Forelimb muscle (tissue), 1 donor: ENCODE measurements at places on chromosomes 3 and 15. TPM values are rescaled to one million over a fixed set of nuclear protein-coding genes. Genes with fewer than 3 reads are reported as not detected.

DNA sequence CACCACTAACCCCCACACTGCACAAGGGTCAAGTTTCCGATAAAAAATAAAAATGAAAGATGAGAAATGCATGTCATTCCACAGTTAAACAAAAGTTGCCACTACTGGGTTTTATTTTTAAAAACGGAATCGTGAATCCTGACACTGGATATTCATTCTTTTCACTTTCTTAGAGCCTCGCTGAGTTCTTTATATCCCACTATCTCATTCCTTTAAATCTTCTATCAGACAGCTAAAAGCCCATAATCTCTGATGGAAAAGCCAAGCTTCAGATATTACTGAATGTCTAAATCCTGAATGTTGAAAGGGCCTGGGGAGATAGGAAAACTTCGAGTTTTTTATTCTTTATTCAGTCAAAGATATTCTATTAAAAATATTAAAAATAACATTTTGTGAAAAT, 11.7 kb downstream of the RIOX2 start:
- no peak for DNase-seq

The THBS1 gene
- 46.5 TPM for polyA plus RNA-seq

The DAPK2 gene
- polyA plus RNA-seq: 4.4 TPM

- no peak for DNase-seq
Measured at GRCh38 chr3:107943786-107944523, 146.9 kb downstream of the CD47 start.

DNA sequence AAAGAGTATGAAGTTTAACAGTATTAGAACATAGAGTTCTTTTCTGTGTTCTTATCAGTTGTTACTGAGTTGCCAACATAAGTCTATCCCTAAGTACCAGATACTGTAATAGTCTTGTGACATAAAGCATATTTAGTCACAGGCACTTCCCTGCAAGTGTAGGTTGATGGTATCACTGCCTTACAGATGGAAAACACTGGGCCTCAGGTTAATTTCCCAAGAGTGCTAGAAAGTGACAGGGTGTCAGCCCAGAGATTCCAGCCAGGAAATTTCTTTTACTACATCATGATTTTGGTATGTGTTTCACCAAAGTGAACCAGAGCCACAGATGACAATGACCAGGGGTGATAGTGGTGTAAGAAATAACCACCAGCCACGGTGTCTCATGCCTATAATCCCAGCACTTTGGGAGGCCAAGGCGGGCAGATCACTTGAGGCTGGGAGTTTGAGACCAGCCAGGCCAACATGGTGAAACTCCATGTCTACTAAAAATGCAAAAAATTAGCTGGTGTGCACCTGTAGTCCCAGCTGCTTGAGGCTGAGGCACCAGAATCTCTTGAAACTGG, 3.2 kb downstream of the EIF1B start:
- no peak for DNase-seq

- DNase-seq: no peak
Measured at GRCh38 chr3:45781841-45782240, 14.5 kb downstream of the SLC6A20 start.

GRCh38 chr3:184783319-184783718, 28.6 kb upstream of the VPS8 start:
- DNase-seq: no peak

DNA sequence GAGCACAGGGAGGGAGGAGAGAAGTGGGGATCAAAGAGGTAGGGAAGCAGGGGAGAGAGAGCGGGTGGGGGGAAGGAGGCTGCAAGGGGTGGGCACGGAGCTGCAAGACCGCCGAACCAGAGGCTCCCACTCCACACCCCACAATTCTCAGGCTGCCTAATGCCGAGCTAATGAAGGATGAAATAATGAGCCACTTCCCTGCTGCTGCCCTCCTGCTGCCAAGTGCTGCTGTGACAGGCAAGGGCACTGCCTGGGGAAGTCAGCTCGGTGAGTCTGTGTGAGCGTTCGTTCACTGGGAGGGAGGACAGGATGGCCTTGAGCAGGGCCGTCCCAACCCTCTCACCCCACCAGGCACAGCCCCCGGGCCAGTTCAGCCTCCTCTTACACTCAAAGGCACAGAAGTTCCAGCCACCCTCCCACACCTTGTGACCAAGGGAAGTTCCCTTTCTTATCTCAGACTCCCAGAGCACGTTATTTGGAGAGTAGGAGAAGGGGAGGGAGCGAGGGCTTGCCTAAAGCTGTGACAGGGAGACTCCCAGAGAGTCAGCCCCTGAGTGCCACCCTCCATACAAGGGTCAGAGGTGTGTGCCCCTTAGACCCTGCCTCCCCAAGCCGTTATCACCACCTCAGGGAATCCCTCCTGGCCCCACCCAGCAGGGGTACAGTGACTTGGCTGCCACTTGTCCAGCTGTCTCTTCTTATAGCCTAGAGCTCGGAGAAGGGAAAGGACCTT, 12.4 kb downstream of the GLYCTK start:
- DNase-seq: no peak

The INAFM2 gene
- polyA plus RNA-seq: 14.1 TPM

The BLOC1S6 gene
- 33.2 TPM for polyA plus RNA-seq

DNA sequence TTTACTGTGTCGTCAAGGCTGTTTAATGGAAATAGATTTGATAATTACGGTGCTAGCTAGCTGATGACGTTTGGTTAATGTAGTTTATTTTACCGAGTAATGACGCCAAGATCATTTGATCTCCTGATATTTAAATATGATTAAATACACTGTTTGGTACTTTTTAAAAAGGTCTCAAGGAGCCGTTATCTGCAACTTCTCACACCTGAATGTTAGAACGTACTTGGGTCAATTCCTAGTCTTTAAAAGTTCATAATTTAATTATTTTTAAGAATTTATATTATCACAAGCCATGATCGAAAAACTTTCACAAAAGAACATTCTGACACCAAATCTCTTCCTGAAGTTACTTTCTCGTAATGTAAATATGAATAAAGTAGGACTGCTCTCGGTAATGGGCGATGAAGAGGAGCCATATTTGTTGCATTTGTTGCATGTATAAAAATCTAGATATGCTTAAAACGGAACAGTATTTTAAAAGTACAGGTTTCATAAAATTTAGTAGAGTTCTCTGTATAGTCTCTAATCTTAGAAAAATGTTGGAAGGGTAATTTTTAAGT, 16.2 kb upstream of the CHD2 start:
- no peak for DNase-seq

DNA sequence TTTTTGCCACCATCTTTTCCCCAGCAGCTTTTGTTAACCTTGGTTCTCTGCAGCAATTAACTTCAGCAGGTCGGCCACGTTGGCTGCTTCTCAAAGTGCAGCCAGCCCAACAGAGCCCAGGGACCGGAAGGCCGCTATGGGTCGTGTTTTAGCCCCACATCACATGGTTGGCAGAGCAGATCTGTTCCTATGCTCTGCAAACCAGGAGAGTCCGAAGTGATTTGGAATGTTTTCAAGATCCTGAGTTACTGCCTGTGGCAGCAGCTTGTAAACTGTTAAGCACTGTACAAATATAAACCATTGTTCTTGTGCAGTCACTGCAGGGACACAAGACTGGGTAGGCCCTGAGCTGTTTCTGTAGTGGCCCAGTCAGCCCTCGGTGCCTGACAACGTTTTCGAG, 69.6 kb upstream of the MYZAP start:
- no peak for DNase-seq

The WDR93 gene
- 0.18 TPM for polyA plus RNA-seq

DNA sequence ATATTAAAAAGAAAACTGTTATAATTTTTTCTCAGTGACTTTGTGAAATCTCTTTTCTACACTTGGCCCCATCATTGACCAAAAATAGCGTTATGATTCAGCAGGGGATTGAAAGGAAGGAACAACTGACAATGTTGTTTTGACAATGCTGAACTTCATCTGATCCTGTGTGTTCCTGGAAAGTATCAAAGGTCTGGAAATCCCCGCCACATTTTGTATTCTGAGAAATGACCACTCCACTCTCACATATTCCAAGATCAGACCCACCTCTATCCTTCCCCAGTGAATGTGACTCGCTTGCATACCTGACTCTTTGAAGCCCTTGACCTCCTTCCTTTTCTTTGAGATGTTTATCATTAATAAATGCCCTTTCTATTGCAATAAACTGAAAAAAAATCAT, 9.7 kb upstream of the RIOX2 start:
- DNase-seq: no peak
